Stimulated activated CD8-positive, alpha-beta memory T cell treated with anti-CD3 and anti-CD28 coated beads, Interleukin-2, amount 100 ng/mL, for 1 hour (primary cell): ENCODE measurements at places on chromosomes 7 and 10.

DNA sequence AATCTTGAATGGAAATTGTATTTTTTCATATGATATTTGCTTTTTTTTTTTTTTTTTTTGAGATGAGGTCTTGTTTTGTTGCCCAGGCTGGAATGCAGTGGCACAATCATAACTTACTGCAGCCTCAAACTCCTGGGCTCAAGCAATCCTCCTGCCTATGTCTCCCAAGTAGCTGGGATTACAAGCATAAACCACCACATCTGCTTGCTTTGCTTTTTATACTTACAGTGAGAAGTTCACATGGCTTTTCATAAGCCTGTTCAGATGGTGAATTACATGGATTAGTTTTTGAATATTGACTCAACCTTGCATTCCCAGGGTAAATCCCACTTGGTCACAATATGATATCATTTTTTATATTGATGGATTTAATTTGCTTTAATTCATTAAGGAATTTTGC is 22.0 kb downstream of the LRRD1 start:
- no peak for DNase-seq

- no peak for DNase-seq
These were observed 50.2 kb upstream of the PODXL start for GRCh38 chr7:131606346-131607290.

DNA sequence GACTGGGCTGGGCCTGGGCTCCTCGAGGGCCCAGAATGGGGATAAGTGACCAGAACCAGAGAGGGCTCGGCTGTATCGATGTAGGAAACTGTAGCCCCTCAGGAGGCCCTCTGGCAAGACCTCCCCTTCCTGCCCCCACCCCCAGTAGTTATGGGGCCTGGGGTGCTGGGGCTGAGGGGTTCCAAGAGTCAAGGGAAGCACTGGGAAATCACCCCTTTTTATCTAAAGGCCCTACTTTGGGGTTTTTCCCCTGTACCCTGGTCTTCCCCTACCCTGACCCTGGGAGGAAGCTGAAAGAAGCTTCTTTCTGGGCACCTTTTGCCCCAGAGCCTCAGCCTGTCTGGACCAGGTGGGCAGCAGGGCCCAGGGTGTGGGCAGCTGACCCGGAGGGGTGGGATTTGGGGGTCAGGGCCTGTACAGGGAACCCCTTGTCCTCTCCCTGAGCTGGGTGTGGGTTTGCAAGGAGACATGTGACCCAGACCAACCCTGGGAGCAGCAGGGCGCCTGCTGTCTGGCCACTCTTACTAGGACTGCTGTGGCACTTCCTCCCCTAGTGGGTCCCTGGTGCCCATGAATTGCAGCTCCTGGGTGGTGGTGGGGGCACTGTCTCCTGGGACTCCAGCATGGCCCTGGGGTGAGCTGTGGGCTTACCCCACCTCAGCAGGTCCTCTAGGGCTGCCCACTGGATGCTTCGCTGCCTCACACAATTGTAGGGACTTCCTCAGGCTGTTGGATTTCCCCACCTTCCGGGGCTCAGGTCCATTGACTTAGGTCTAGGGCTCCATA is 1.5 kb downstream of the IRF5 start:
- no peak for DNase-seq

DNA sequence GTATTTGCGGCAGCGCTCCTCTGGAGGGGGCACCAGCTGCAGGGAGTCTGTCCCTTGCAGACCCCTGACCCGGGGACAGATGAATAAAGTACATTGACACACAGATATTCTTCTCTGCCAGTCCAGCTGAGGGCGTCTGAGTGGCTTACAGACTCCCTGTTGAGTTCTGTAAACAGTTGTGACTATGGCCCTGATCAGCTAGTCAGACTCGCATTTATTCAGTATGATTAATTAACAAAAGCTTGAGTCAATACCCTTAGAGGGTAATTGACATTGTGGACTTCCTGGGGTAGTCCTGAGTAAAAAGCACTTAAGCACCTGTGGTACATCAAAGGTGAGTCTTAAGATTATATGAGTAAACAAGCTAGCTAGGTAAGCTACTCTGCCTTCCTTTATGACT is 21.0 kb downstream of the ANKRD30A start:
- no peak for DNase-seq
